ENCODE measurements at places on chromosomes 11 and 22. TPM values are rescaled to one million over a fixed set of nuclear protein-coding genes. Genes with fewer than 3 reads are reported as not detected.
A peak's percentile ranks its signal among the peaks of the same experiment; 100 is the strongest.

PNPLA5 gene
- not detected for total RNA-seq

GRCh38 chr11:38598418-38598817, 2000.4 kb upstream of the RAG2 start:
- no peak for DNase-seq

E2F8 gene
- total RNA-seq = 2.2 TPM

DNA sequence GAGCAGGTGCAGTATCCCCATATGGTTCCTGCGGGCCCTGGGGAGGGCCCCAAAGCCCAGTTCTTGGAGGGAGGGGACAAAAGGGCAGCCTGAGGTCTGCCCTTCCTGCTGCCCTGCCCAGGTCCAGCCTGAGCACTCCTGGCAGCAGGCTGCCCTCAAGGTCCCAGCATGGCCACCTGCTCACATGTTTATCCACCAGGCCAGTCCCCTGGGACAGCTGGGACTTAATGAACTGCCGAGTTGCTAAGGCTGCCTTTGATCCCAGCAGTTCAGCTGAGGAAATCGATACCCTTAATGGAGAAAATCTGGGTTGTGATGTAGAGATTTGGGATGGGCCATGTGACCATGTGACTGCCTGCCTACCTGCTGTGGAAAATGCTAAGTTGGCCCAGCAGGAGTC, 146.2 kb downstream of the TRIM29 start:
- DNase-seq = no peak

THY1 gene
- 2.0 TPM for total RNA-seq

GRCh38 chr11:2258501-2259465, 11.6 kb downstream of the ASCL2 start:
- DNase-seq = peak; percentile 48

KRTAP5-8 gene
- total RNA-seq = not detected

DNA sequence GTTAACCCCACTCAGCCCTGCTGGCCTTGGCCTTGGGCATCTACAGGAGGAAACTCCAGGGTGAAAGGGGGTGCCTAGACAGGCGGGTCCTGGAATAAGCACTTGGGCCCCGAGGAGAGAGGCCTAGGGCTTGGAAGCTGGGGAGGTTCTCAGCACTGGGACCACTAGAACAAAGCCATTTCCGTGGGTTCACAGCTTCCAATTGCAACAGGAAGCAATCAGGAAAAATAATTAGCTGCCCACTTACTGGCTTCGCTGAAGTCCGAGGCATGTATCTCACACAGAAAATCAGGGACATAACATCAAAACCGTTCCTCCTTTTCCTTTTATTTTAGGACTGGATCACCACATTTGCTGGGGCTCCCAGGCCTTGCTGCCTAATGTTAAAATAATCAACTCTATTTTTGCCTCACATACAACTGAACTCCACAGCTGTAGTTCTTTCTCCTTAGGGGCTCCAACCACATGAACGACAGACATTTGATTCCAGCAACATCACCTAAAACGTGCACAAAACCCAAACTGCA, 161.1 kb upstream of the GRK3 start:
- no peak for DNase-seq

DAGLA gene
- total RNA-seq = 3.9 TPM

GRCh38 chr22:23057331-23057730, 13.0 kb upstream of the GNAZ start:
- peak; percentile 4 for DNase-seq

DNA sequence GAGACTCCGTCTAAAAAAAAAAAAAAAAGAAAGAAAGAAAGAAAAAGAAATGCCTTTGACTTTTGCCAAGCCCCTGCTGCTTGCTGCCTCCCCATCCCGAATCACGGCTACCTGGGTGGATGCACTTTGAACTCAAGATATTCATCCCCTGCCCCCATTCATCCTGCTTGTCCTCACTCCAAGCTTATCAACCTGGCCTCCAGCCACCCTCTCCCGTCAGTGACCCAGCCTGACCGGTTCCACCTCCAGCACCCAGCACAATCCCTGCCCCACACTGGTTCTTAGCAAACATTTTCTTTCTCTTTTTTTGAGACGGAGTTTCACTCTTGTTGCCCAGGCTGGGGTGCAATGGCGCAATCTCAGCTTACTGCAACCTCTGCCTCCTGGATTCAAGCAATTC, 44.4 kb downstream of the CYTH4 start:
- no peak for DNase-seq

- DNase-seq = no peak
These were observed 20.4 kb upstream of the OR52A1 start for GRCh38 chr11:5174934-5175333.

DNA sequence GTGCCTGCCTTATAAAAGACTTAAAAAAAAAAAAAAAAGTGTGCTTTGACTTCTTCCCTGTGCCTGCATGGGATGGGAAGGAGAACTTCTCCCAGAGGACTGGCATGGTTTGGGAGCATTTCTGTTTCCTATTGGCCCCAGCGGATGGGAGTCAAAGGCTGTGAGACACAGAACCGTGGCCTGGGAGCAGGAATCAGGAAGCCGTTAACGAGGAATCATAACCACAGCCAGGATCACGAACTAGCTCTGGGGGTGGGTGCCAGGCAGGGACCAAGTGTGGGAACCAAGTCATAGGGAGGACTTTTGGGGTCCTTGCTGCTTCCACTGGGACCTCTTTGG, 526 bp downstream of the C1QTNF6 start:
- no peak for DNase-seq

IGSF22 gene
- 0.39 TPM for total RNA-seq

DNA sequence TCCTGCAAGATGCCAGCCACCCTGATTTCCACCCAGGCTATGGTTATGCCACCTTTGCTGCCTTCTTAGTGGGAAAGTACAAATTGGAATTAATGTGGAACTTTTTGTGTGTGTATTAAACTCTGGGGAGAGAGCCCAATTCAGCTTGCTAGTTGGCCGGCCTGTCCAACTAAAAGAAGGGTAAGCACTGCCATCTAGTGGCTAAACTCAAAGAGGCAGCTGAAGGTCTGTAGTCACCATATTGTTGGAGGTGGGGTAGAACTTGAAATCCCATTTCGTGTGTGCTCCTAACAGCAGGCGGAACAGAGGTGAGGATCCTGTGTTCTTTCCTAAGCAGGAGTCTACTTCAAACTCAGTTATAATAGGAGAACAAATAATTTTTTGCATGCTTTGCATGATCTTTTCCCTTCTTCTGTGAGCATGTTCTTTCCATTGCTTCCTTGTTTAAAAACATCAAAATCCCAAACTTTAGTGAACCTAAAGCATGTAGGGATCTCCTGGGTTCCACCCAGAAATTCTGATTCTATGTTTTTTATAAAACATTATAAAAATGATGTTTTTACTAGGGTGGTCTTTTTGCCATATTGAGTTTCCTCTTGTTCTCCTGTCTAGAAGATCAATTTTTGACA, 138.8 kb upstream of the SORL1-AS1 start:
- peak; percentile 75 for DNase-seq

DNA sequence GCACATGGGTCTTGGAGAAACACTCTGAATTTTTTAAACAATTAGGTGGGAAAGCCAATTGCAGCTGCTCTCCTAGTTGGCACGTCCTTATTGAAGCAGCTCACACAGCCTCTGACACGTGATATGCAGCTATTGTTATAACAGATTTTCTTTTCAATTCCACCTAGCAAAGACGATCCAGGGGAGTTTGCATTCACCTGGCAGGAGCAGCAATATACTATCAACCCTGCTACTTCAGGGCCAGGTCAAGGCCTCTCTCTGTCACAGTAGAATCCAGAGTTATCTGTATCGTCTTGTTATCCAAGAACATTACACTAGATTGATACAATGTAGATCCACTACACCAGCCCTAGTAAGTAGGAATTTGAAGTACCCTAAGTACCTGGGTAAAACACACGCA, 8.3 kb downstream of the KRTAP5-11 start:
- no peak for DNase-seq

ART1 gene
- not detected for total RNA-seq

DNA sequence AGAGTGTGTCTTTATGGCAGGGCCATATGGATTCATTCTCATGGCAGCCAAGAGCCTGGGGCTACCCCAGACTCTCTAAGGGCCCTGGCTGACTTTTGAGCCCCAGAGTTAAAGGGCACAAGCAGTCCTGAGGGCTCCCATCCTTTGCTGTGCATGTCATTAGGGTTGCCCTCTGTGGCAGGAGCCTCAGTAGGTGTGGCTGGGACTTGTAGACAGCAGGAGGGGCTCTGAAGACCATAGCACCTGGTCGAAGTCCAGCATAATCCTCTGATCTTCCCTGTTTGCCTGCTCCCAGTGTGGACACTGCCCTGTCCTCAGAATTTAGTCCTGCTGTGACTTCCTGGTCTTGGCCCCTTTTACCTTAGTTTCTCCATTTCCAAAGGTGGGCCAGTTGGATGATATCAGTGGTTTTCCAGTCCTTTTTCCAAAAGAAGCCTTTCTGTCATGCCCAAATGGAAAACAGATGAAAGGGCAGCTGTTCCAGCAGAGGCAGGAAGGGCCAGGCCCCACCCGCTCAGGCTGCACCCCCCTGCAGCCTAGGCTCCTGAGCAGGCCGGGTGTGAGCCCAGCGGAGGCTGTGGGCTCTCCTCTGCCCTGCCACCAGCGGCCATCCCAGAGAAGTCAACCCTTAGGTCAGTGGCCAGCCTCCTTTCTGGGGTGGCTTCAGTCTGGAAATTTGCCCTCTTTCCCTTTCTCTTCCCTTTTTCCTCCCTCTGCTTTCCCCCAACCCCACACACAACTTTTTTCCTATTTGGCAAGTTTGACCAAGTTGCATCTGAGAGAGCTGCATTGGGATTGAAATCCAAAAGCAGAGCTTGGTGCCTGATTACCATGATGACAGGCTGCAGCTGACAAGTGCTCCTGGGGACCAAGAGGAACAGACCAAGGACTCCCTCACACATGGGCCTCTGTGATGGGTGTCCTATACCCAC, 32.8 kb upstream of the SUSD2 start:
- DNase-seq = no peak
